ENCODE measurements at places on chromosomes 7 and 10.

- DNase-seq: no peak
These were observed 108.5 kb downstream of the SND1 start for GRCh38 chr7:127760436-127761031.

- no peak for DNase-seq
These were observed 65.6 kb downstream of the WIPF3 start for GRCh38 chr7:29871787-29872398.

- DNase-seq: no peak
These were observed 91.8 kb upstream of the DOCK1 start for GRCh38 chr10:126813432-126813831.

- no peak for DNase-seq
These were observed 139.1 kb upstream of the LRRTM3 start for GRCh38 chr10:66786709-66787108.

DNA sequence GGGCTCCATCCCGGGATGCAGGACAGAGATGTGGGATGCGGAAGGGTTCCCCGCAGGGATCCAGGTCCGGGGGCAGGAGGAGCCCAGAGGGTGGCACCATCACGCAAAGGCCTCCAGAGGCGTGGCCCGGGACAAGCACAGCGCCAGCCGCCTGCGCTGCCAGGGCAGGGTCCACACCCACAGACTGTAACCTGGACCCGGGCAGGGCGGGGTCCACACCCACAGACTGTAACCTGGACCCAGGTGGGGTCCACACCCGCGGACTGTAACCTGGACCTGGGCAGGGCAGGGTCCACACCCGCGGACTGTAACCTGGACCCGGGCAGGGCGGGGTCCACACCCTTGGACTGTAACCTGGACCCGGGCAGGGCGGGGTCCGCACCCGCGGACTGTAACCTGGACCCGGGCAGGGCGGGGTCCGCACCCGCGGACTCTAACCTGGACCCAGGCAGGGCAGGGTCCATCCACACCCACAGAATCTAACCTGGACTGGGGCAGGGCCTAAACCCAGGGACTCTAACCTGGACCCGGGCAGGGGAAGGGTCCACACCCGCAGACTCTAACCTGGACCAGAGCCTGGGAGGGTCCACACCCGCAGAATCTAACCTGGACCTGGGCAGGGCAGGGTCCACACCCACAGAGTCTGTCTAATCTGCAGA lies 37.5 kb upstream of the SUN1 start:
- no peak for DNase-seq

Measured in ELF-1 (cell line).